ENCODE measurements at places on chromosomes 16 and 17.
A peak's percentile ranks its signal among the peaks of the same experiment; 100 is the strongest.

GRCh38 chr17:55496094-55496881 lies 15.0 kb downstream of the SMIM36 start:
- DNase-seq: no peak

- no peak for DNase-seq
Observed at GRCh38 chr17:27269974-27270373, 23.9 kb upstream of the WSB1 start.

DNA sequence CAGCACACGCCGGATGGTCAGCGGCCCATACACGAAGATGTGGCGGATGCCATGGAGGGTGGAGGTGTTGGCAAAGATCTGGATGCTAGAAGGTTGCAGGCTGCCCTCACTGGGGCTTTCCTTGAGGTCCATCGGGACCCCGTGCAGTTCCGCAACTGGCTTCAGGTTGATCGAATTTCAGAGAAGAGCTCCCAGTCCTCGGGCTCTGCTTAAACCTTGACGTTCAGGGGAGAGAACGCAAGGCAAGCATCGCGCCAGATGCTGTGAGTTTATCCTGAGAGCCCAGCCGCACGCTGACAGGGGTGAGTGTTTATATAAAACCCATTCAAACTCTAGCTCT lies 98.7 kb upstream of the CCL2 start:
- DNase-seq: no peak

DNA sequence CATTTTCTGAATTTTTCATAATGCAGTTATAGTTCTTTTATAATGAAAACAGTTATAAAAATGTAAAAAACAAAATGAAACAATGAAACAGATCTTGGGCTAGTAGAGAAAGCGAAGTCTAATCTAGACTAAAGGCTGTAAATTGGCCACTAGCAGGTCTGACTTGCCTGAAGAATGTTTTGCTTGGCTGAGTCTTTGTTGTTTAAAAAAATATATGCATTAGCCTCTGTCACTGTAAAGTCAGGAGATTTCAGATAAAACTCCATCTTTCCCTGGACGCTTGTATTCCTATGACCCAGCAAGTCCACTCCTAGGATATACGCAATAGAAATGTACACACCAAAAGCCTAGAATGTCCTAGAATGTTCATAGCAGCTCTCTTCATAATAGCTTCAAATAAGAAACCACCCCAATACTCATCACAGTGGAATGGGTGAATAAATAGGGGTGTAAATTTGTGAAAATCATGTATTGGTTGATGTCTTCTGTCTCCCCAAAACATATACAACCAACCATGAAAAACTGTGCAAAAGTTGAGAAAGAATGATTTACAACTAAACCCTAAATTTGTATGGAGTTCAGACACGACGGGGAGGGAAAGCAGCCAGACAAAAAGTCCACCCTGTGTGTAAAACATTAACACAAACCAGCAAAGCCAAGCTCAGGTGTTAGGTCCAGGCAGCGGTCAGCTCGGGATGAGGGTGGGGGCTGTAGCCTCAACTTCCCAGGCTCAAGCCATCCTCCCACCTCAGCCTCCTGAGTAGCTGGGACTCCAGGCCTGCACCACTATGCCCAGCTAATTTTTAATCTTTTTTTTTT lies 37.7 kb upstream of the MEAK7 start:
- DNase-seq: no peak

DNA sequence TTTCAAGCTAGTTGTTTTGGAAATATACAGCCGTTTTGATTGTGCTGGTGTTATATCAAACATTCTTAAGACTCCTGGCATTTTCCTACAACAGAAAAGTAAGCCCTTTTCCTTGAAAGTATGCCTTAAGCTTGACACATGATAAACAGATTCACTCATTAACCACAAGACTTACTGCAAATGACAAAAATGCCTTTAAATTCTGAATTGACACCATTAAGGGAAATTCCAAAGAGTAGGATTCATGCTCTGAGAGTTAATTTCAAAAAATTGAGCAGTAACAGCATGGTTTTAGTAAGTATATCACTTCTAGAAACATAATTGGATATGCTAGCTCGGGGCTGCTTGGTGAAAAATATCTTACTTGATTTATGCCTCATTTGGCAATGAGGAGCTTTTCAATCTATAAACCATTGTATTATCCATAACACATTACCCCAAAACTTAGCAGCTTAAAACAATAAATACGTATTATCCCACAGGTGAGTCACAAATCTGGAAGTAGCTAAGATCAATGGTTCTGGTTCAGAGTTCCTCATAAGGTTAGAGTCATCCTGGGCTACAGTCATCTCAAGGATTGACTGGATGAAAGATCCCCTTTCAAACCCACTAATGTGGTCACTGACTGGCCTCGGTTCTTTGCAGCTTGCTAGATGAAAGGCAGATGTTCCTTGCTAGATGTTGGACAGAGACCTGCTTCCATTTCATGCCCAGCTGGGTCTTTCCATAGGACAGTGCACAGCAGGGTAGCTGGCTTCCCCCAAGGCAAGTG lies 8.2 kb upstream of the PHAF1 start:
- no peak for DNase-seq

- peak; percentile 10 for DNase-seq
Observed at GRCh38 chr17:38942696-38943334, 17.4 kb downstream of the LASP1NB start.

- no peak for DNase-seq
Observed at GRCh38 chr17:36850790-36851189, 86.5 kb upstream of the LHX1 start.

- no peak for DNase-seq
Observed at GRCh38 chr17:27825459-27825858, 25.1 kb upstream of the NOS2 start.

DNA sequence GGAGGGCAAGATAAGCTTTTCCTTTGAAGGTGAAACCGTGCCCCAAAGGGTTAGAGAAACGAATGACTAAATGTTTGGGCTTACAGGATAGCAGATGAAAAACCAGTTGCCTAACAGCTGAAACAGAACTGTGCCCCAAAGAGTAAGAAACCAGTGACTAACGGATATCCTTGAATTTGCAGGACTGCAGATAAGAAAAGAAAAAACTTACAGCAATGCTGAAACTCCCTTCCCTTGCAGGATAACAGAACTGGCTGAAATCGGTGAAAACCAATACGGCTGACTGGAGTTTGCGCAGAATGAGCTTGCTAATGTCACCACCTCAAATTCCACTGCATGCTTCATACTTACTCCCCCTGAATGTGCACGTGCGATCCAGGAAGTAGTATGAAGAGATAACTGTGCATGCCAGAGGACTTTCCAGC lies 175.2 kb upstream of the NLRP1 start:
- DNase-seq: no peak

GRCh38 chr16:13332713-13333255 lies 431.4 kb downstream of the SHISA9 start:
- DNase-seq: no peak

DNA sequence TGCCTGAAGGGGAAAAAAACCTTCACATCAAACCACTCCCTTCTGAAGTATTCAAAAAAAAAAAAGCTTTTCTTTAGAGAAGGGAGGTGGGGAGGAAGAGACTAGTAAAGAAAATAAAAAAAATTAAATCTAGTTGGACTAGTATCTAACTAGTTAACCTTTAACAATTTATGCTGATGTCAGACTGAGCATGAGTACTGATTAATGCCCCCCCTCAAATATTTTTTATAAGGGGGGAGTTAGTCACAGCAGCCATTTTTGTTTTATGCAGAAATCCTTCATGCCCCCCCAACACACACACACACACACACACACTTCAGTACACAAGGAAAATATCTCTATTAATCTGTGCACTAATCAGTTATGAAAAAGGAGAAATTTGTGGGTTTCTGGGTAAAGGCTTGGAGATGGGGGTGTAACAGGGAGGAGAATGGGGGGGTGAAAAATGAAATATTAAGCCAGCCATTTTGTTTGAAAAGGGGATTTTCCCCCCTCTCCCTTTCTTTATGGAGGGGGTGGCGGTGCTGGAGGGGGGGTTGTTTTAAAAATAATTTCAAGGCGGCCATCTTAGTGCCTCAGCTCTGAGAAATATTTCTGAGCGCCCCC lies 4.7 kb upstream of the CHD3 start:
- peak; percentile 6 for DNase-seq

- no peak for DNase-seq
Observed at GRCh38 chr17:7348478-7349242, 3.3 kb upstream of the KCTD11 start.

DNA sequence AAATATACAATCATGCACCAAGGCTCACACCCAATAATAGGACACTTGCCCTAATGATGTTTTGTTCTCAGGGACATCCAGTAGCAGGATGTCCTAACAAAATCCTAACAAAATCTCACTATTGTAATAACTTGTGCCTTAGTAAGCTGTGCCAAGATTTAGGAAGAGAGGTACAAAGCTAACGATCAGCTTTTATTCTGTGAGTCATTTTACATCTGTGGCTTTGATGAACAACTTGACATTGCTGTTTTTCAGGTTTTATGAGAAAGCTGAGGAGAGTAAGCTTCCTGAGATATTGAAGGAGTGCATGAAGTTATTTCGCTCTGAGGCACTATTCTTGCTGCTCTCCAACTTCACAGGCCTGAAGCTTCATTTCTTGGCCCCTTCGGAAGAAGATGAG lies 18.9 kb downstream of the OGFOD1 start:
- DNase-seq: no peak

DNA sequence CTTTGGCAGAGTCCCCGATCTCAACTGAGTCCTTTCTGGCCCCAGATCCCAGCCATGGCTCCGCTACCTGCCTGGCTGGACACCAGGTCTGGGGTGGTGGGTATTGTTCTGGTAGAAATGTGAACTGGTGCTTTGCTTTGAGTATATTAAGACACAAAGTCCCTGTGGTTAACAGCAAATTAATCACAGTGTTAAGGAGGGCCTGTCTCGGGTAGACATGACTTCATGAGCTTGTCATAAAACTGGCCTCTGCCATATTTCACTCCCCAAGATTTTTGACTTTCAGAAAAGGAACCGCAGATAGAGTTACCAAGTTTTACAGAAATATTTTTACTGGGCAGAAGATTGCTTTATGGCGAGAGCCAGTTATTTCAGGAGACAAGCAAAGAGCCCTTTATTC lies 19.5 kb downstream of the NKD1 start:
- DNase-seq: no peak

DNA sequence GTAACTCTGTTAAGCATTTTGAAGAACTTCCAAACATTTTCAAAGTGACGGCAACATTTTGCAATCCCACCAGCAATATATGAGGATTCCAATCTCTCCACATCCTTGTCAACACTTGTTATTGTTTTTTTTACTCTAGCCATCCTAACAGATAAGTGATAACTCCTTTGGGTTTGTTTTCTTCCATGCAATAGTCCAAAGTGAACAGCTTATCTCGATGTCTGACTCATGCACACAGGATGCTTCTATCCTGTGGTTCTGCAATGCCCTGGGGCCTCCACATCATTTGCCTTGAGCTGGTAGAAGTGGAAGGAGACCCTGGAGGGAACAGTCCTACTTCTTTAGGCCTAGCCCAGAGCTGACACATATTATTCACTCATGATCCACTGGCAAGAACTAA lies 13.0 kb downstream of the TLE7 start:
- DNase-seq: no peak

- DNase-seq: no peak
Observed at GRCh38 chr17:45580924-45581323, 90.4 kb upstream of the PLEKHM1 start.

GRCh38 chr17:63809970-63810369 lies 17.3 kb upstream of the PSMC5 start:
- no peak for DNase-seq

GRCh38 chr17:44187131-44187899 lies 543 bp downstream of the TMUB2 start:
- DNase-seq: peak; percentile 59

- no peak for DNase-seq
Observed at GRCh38 chr16:50172195-50172922, 19.3 kb downstream of the TENT4B start.

- DNase-seq: no peak
Observed at GRCh38 chr17:66720027-66720426, 114.9 kb upstream of the CACNG5 start.

GRCh38 chr16:66266436-66267291 lies 99.8 kb upstream of the CDH5 start:
- no peak for DNase-seq

DNA sequence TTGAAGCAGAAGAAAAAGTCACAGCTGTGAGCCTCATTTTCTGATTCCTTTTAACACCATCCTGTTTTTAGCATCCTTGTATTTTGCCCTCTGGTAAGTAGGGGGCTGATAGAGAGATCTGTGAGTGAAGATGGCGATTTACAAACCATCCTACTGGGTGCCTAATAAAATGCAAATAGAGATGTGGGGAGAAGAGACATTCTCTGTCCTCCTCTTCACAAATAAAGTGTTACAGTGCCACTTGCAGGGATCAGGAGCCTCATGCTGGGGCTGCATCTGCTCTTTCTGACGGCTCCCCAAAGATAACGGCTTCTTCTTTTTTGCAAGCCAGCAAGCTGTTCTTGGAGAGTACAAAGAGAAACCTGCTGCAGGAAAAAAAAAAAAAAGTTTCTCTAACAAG lies 418.6 kb downstream of the TOX3 start:
- DNase-seq: no peak

- no peak for DNase-seq
Observed at GRCh38 chr16:19008245-19009169, 24.8 kb downstream of the TMC7 start.

GRCh38 chr16:64225036-64225435 lies 896.8 kb downstream of the CDH11 start:
- DNase-seq: no peak

GRCh38 chr17:82458885-82459424 lies 414 bp downstream of the NARF start:
- DNase-seq: no peak

- peak; percentile 56 for DNase-seq
Observed at GRCh38 chr17:7858522-7858810, 663 bp downstream of the CYB5D1 start.

- no peak for DNase-seq
Observed at GRCh38 chr17:1111599-1112443, 68.0 kb downstream of the ABR start.

DNA sequence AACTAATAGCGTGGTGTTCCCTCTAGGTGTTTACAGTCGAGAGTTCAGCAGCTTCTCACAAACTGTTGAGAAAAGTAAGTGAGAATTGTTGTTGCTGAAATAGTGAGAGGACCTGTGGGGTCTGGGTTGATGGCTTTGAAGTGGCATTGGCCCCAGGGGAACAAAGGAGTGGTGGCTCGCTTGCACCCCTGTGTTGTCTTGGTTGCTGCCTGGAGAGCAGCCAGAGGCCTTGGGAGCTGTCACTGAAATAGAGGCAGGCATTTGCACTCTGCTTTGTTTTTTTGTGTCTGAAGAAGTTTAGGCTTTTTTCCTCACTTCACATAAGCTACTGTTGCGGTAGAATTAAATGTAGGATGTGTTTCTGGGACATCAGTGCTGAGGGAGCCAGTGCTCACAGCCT lies 36.8 kb downstream of the PRMT7 start:
- DNase-seq: no peak

- no peak for DNase-seq
Observed at GRCh38 chr16:69166946-69167930, 19.7 kb upstream of the SNTB2 start.

All from NCI-H1105 (cell line).